Endothelial cell (in vitro differentiated cells): ENCODE measurements at places on chromosomes 6 and 20.

GRCh38 chr20:52524861-52525260 lies 333.3 kb upstream of the ZFP64 start:
- DNase-seq: no peak
- H3K36me3 ChIP-seq: no peaks in the 10 kb centered on the region
- H3K27me3 ChIP-seq: no peaks in the 10 kb centered on the region
- no peak overlapping the region for H3K4me3 ChIP-seq
- H3K4me1 ChIP-seq: no peaks in the 10 kb centered on the region
- no peak overlapping the region for H3K27ac ChIP-seq

DNA sequence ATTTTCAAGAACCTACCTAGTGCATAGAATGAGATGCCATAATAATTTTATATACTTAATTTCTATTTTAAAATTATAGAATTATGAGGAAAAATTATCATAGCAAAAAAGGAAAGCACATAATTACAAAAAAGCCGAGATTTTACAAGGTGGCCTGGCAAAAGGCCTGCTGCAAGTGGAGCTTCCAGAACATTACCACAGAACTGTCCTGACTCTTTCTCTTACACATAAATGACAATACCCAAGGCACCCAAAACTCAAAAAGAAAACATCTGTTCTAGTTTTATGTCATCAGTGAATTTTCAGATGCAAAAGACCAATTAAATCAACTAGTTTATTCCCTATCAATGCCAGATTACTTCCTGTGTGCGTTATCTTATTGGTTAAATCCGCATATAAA lies 74.2 kb downstream of the FILIP1 start:
- H3K4me1 ChIP-seq: peaks cover 53% of the 10 kb centered on the region
- H3K36me3 ChIP-seq: no peaks in the 10 kb centered on the region
- H3K27me3 ChIP-seq: peaks cover 3% of the 10 kb centered on the region
- no peak overlapping the region for H3K4me3 ChIP-seq
- H3K27ac ChIP-seq: no peak overlapping the region

GRCh38 chr6:123519189-123519505 lies 117.6 kb downstream of the TRDN start:
- H3K27me3 ChIP-seq: no peaks in the 10 kb centered on the region
- H3K27ac ChIP-seq: no peak overlapping the region
- H3K4me3 ChIP-seq: no peak overlapping the region
- DNase-seq: no peak

DNA sequence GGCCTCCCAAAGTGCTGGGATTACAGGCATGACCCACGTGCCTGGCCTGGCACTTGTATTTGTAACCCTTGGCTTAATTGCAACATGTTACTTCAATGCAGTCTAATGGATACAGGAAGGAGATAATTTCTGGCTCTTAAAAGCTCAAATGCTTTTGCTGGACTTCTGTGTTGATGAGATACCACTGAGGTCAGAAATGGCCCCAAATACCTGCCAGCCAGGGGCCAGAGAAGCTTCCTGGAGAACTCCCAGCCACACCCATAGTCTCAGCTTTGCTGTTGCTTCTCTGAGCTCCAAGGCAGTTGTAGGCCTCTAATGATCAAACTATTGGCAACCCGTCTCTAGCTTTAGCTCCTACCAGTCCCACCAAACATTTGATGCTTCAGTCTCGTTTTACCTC lies 14.2 kb upstream of the ZNFX1 start:
- H3K36me3 ChIP-seq: peaks cover 53% of the 10 kb centered on the region
- H3K4me3 ChIP-seq: no peak overlapping the region
- H3K4me1 ChIP-seq: no peaks in the 10 kb centered on the region
- H3K27me3 ChIP-seq: peaks cover 2% of the 10 kb centered on the region

GRCh38 chr6:84766118-84766798 lies 1.9 kb upstream of the TBX18 start:
- DNase-seq: no peak
- peaks cover 33% of the 10 kb centered on the region for H3K27me3 ChIP-seq
- H3K4me3 ChIP-seq: no peak overlapping the region
- peaks cover 3% of the 10 kb centered on the region for H3K36me3 ChIP-seq
- H3K4me1 ChIP-seq: peaks cover 32% of the 10 kb centered on the region
- no peak overlapping the region for H3K27ac ChIP-seq

DNA sequence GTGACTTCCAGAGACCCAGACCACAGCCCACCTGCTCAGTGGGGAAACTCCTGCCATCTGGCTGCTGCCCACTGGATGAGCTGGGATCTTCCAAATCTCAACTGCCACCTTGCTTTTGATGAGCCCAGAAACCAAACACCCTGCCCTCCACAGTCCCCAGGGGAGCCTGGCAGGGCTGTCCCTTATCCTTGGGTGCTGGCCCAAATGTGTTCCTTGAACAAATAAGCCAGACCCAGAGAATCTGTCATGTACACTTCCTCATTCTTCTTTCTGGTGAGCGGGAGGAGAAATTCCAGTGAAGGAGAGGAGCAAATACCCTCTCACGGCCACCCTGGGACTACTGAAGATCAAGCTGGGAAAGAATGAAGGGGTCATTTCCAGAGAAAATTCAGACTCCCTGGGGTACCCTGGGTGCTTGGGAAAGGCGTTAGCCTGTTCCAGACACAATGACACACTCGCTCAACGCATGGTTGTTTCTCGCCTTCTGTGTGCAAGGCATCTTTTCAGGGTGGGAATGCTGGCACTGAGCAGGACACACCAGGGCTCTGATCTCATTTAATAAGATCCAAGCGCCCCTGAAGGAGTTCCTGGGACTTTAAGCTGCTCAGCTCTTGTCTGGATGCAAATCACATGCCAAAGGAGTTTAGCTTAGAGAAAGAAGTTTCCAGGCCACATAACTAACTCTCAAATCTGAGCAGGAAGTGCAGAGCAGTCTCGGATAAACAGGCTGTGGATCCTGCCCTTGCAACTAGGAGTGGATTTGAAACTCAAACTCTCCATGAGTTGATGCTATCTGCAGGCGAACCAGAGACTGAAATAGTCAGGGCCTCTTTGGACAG lies 38.5 kb downstream of the PXDC1 start:
- no peak for DNase-seq
- H3K4me3 ChIP-seq: no peak overlapping the region
- no peak overlapping the region for H3K27ac ChIP-seq
- H3K36me3 ChIP-seq: no peaks in the 10 kb centered on the region
- no peaks in the 10 kb centered on the region for H3K4me1 ChIP-seq

GRCh38 chr6:163963205-163964120 lies 548.9 kb downstream of the QKI start:
- DNase-seq: no peak
- H3K4me3 ChIP-seq: no peak overlapping the region
- H3K36me3 ChIP-seq: no peaks in the 10 kb centered on the region
- H3K27me3 ChIP-seq: no peaks in the 10 kb centered on the region
